ENCODE measurements at places on chromosomes 1 and 21.
A peak's percentile ranks its signal among the peaks of the same experiment; 100 is the strongest.

DNA sequence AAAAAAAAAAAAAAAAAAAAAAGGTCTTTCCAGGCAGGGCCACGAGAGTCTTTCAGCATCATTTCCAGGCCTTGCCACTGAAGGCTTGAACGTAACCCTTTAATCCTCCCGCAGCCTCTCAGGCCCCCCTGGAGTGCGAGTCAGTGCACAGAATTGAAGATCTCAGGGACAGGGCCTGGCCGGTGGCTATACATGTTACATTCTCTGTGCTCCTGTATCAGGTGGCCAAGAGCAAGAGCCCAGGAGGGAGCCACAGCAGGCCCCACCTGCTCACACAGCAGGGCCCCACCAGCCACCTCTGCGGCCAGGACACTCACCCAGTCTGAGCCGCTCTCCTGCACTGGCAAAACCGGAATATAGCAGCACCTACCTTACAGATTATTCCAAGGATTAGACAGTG, 34.1 kb upstream of the SLC25A33 start:
- no peaks in the 10 kb centered on the region for H3K4me1 ChIP-seq
- H3K4me3 ChIP-seq = no peak overlapping the region
- DNase-seq = no peak

DNA sequence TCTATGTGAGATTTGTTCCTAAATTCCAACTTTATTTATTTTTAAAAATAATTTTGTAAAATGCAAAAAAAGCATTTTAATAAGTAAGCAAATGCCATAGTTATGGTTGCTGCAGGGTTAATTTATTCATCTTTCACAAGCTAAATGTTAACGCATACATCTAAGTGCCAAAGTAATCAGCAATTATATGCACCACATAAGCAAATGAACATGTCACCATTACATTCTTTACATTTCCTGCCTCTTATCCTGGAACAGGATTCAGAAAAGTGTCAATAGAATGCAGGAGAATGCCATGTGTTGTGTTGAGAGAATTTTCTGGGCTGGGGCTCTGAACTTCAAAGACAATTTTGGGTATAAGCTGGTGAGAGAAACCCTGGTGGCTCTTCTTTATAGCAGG, 136.6 kb downstream of the GRIK1 start:
- no peak for DNase-seq
- H3K27ac ChIP-seq = no peak overlapping the region
- no peaks in the 10 kb centered on the region for H3K4me1 ChIP-seq
- no peak overlapping the region for H3K4me3 ChIP-seq
- H3K36me3 ChIP-seq = no peaks in the 10 kb centered on the region
- no peaks in the 10 kb centered on the region for H3K27me3 ChIP-seq

DNA sequence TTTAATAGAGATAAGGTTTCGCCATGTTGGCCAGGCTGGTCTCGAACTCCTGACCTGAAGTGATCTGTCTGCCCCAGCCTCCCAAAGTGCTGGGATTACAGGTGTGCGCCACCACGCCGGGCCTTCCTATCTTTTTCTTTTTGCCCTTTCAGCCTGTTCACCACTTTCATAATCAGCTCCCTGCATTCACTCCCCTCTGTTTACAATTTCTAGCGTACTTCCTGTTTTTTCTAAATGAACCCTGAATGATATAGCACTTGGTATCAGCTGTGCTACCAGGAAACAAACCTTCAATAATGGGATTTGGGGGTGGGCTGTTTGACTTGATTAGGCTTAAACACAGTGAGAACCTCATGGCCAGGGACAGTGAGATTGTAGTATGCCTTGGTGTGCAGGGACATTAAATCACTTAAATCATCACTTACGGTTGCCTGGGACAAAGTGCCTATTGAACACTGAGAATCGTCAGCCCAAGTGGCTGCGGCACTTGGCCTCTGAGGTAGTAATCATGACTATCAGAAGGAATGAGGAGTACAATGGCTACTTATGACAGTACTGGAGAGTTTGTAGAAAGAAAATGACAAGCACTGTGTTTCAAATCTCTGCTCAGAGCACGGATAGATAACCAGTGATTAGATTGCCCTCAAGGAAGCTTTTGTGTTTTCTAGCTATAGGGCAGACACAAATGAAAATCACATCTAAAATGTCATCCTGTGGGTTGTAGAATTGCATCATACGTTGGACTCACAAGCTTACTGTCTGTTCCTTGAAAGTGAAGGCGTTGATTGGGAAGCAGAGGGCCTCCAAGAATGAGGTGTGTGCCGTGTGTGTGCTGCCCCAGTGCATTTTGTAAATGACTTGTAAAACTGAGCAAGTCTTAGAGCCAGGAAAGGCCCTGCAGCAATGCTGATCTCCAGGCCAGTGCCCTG, 661.8 kb downstream of the MATN1 start:
- no peak overlapping the region for H3K27ac ChIP-seq
- H3K4me3 ChIP-seq = no peak overlapping the region
- no peak for DNase-seq
- H3K27me3 ChIP-seq = no peaks in the 10 kb centered on the region
- H3K4me1 ChIP-seq = no peaks in the 10 kb centered on the region

GRCh38 chr1:62613325-62613727, 16.0 kb downstream of the ANGPTL3 start:
- DNase-seq = no peak
- H3K4me3 ChIP-seq = no peak overlapping the region
- no peaks in the 10 kb centered on the region for H3K4me1 ChIP-seq
- H3K27me3 ChIP-seq = no peaks in the 10 kb centered on the region

DNA sequence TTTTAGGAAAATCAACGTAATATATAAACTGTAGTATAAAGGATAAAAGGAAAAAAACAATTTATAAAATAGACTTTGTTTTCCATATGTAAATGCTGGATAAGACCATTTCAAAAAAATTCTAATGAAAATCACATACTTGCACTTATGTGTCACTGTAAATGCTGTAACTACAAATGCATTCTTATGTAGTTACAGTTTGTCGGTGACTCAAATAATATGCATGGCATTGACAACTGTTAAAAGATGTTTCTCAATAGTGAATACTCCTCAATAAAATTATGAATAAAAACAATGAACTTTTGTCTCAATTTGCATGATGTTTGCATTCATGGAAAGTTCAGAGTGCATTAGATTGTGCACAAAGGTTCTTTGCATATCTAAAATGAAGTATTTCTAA, 614.0 kb upstream of the CHRM3 start:
- no peak overlapping the region for H3K27ac ChIP-seq
- no peaks in the 10 kb centered on the region for H3K27me3 ChIP-seq
- no peaks in the 10 kb centered on the region for H3K36me3 ChIP-seq
- DNase-seq = no peak
- H3K4me3 ChIP-seq = no peak overlapping the region
- H3K4me1 ChIP-seq = no peaks in the 10 kb centered on the region

DNA sequence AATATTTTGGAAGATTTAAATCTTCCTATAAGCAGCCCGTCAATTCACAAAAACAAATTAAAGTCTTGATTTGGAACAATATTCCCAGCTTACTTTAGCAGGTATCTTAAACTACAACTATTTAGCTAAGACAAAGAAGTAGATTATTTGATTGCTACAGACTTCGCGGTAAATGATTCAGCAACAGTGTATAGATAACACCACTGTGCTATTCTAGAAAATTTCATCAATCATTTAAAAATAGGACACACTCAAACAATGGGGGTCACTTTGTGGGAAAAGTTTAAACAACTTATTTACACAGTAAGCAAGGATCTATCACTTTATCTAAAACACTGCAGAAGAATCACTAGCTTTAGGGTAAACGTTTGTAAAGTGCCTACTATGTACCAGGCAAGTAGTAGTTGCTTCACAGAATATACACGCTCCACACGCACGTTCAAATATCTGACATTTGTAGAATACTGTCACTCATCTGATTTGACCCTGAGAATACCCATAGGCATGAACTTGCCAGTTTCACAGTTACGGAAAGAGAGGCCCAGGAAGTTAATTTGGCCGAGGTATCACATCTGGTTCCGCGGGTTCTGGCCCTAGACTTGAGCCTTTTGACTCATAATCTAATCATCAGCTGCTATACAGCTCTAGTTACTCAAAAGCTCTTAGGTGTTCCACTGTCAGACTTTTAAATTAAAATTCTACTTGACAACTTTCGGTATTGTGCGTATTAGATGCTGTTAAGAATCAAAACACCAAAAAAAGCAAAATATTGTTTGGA, 876 bp downstream of the DENND2C start:
- DNase-seq = no peak
- H3K27ac ChIP-seq = peak overlapping the region; percentile 15

GRCh38 chr1:52970149-52970548, 43.1 kb downstream of the SCP2 start:
- no peak overlapping the region for H3K27ac ChIP-seq
- no peaks in the 10 kb centered on the region for H3K4me1 ChIP-seq
- H3K36me3 ChIP-seq = no peaks in the 10 kb centered on the region

GRCh38 chr1:218369688-218370511, 24.8 kb downstream of the TGFB2 start:
- no peak overlapping the region for H3K27ac ChIP-seq
- no peaks in the 10 kb centered on the region for H3K4me1 ChIP-seq
- no peaks in the 10 kb centered on the region for H3K36me3 ChIP-seq
- DNase-seq = no peak

DNA sequence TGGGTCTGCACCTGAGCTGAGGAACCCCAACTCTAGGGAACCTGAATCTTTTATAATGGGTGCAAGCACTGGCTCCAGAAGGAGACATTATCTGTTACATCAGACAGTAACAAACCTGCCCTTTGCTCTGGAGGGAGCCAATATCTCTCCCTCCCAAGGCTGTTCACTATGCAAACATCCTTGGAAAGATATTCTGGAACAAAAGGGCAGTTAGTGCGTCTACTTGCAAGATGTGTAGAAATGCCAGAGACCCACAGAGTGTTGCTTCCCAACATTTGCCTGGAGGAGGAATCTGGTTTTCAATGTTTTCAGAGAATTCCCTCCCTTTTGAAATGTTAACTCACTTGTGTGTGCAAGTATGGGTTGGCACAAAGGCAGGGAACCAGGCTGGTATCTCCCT, 31.9 kb downstream of the UMODL1 start:
- H3K27me3 ChIP-seq = no peaks in the 10 kb centered on the region
- H3K4me3 ChIP-seq = no peak overlapping the region
- DNase-seq = no peak
- no peak overlapping the region for H3K27ac ChIP-seq

DNA sequence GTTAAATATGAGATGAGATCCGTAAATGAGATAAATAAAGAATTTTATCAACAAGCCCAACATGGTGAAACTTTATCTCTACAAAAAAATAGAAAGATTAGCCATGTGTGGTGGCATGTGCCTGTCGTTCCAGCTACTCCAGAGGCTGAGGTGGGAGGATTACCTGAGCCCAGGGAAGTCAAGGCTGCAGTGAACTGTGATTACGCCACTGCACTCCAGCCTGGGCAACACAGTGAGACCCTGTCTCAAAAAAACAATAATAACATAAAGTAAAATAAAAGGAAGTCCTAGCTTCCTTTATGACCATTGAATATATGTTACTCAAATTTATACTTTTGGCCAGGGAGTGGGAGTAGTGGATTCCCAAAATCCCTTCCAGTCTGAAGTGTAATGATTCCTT, 48.7 kb upstream of the TEKT2 start:
- no peaks in the 10 kb centered on the region for H3K4me1 ChIP-seq
- H3K36me3 ChIP-seq = peaks cover 15% of the 10 kb centered on the region
- DNase-seq = no peak
- no peaks in the 10 kb centered on the region for H3K27me3 ChIP-seq
- H3K4me3 ChIP-seq = no peak overlapping the region

- H3K36me3 ChIP-seq = no peaks in the 10 kb centered on the region
- DNase-seq = no peak
- no peak overlapping the region for H3K27ac ChIP-seq
- H3K4me1 ChIP-seq = peaks cover 43% of the 10 kb centered on the region
These were observed 32.4 kb downstream of the AHDC1 start for GRCh38 chr1:27571439-27572018.

DNA sequence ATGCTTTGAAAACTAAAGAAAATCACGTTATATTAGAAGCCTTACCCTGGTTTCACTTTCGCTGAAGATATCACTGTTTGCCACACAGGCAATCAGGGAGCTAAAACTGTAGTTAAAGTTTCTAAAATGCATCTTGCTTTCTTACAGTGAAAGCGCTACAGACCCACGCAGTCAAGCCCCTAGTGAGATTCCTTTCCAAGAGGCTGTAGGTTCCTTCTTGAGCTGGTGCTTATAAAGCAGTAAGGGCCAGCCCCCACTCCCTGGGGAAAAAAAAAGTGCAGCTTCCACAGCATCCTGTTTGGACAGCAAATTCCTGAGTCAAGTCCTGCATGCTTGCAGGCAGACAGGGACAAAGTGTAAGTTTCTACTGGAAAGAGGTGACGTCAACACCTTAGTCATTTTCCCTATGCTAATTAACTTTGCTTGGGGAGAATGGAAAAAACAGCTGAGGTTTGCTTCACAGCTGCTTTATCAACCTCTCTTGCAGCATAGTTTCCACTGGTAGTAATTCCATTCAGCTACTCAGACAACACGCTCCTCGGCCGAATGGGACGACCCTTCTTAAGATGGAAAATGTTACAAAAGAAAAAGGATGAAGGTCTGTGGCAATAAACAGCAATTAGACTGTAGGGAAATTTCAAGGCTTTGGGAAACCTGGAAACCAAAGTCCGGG, 14.7 kb upstream of the KCNE1 start:
- H3K27ac ChIP-seq = no peak overlapping the region
- H3K36me3 ChIP-seq = no peaks in the 10 kb centered on the region
- no peaks in the 10 kb centered on the region for H3K27me3 ChIP-seq
- DNase-seq = no peak
- no peaks in the 10 kb centered on the region for H3K4me1 ChIP-seq
- no peak overlapping the region for H3K4me3 ChIP-seq

Data from CD8-positive, alpha-beta memory T cell (primary cell).